ENCODE measurements at places on chromosomes 12 and 14.
A peak's percentile ranks its signal among the peaks of the same experiment; 100 is the strongest.

- no peak for DNase-seq
These were observed 125.3 kb upstream of the NPAS3 start for GRCh38 chr14:32813401-32813800.

GRCh38 chr14:19800282-19801117 is 3.1 kb upstream of the OR4N2 start:
- no peak for DNase-seq

GRCh38 chr14:25953532-25954139 is 644.2 kb downstream of the NOVA1 start:
- no peak for DNase-seq

GRCh38 chr14:87097015-87097414 is 896.0 kb downstream of the GALC start:
- no peak for DNase-seq

- DNase-seq: no peak
These were observed 3.1 kb downstream of the PYGL start for GRCh38 chr14:50941151-50941550.

- DNase-seq: no peak
These were observed 31.7 kb downstream of the FOXN4 start for GRCh38 chr12:109277255-109277898.

DNA sequence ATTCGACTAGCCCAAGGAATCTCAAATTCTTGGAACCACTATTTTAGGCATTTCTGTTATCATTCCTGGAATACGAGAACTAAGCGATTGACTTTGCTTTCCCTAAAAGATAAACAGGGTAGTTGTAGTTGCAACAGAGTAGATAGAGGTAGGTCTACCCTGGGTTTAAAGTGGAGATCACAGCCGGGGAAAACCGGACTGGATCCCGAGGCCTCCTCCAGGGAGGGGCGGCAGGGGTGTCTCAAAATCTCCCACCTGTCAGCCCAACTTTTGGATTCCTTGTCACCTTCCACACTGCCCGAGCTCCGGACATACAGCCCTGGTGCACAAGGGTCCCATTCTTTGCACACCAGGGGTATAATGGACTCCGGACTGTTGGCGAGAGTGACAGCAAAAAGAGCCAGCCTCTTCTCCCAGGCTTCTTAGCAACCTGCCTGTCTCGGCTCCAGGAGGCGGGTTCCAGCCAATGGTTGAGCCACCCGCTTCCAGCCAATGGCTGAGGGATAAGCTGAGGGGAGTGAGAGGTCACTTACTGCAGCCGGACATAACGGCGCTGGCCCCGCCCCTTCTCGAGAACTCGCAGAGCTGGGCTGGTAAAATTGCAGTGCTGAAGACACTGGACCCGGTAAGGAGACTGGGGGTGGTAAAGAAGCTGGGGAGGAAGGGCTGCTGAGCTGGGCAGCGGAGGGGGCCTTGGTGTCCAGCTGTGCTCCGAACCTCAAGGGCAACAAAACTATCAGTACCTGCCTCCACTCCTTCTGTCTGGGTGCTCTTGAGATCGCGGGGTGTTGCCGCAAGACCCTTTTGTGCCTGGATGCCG is at the start of gene SUOX:
SUOX (plus strand) TSS at position 562 of the 820 bp plus-strand sequence. CDS start 4,946 bp downstream, outside the sequence.
- DNase-seq: peak; percentile 95

GRCh38 chr14:41668356-41668755 is 61.7 kb downstream of the LRFN5 start:
- no peak for DNase-seq

DNA sequence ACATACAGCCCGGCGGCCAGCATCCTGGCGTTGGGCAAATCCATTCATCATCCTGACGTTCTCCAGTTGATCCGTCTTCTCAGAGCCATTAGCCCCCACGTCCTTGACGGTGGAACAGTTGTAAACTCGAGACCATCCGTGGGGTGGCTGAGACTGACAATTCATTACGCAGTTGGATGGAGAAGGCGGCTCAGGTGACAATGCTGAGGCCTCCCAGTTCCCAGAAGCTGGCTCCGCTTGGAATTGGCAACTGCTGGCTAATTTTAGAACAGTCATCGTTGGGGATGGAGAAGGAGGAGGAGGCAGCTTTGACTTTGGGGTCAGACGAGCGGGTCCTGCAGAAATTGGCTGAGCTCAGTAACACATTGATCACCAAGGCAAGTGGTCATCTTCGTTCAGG is 186.5 kb downstream of the PHETA1 start:
- no peak for DNase-seq

- no peak for DNase-seq
These were observed 145.1 kb downstream of the PPM1H start for GRCh38 chr12:62789851-62790250.

DNA sequence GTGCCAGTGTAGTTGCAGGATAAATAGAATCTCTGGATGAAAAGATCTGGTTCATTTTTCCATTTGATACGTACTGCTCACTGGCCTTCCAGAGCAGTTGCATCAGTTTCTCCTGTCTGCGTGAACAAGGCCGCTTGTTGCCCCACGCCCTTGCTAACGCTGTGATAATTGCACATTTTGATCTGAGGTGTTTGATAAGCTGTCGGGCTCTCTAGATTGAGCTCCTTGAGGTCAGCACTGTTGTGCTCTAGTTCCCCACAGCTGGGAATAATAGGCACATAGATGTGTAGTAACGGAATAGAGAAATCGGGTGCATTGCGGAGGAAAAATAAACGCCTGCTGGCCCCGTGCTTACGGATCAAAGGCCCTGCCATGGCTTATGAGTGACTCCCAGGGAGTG is 42.8 kb upstream of the TRAF3 start:
- DNase-seq: no peak

GRCh38 chr12:121740847-121741246 is 28.3 kb downstream of the TMEM120B start:
- DNase-seq: no peak

GRCh38 chr12:127174881-127175280 is 1092.1 kb upstream of the TMEM132C start:
- no peak for DNase-seq

DNA sequence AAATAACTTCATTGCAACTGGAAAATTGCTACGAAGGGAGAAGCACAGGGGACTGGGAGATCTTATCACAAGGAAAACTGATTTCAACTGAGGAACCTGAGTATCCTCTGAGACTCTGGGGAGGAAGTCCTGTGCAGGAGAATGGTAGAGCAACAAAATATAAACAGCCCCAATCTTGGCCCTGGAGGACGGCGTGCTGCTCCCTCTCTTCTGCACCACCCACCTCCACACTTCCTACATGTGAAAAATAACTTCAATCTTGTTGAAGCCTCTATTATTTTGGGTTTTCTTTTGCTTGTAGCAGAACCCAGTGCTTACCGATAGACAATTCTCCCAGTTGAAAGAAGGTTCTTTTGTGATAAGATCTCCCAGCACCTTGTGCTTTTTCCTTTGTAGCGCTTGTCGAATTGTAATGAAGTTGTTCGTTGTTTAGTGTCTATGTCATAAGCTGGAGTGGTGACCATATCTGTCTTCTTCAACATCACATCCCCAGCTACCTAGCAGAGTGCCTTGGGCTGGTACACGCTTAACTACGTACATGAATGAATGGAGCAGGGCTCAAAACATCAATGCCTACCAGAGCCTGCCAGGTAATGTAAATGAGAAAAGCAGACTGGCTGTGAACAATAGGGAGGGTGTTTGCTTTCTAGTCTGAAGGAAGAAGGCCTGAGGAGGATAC is 2.8 kb upstream of the CD4 start:
- DNase-seq: no peak

DNA sequence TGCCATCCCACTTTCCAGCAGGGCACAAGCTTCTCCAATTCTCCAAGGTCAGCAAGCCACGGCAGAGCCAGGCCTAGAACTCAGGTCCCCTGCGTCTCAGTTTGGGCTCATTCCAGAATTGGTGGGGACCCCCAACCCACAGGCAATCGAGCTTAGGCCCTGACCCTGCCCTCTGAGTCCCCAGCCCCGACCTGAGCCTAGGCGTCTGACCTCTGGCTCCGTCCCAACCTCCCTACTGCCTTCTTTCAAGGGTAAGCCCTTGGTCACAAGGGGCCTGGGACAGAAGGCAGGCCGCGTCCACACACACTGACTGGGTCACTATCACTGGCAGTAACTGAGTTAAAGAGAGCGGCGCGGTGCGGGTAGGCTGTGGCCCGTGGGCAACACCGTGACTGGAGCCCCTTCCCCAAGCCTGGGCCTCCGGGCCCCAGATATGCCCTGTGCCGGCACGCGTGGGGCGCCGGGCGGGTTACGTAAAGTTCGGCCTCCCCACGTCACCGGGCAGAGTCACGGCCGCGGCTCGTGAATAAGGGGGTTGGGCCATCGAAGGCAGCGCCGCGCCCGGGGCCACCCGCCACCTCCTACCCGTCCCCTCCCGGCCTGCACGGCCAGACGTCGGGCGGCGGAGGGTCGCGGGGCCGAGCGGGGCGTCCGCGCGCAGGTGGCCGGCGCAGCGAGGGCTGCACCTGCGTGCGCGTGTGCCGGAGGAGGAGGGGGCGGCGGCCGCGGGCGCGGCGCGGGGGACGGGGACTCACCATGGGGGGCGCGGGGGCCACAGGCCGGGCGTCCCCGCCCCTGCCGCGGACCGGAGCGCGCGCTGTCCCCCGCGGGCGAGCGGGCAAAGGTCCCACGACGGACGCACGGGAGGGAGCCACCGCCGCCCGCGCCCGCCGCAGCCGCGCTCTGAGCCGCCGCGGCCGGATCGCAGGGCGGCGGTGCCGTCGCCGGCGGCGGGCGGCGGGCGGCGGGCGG is 516 bp downstream of the ANKRD9 start:
- no peak for DNase-seq

DNA sequence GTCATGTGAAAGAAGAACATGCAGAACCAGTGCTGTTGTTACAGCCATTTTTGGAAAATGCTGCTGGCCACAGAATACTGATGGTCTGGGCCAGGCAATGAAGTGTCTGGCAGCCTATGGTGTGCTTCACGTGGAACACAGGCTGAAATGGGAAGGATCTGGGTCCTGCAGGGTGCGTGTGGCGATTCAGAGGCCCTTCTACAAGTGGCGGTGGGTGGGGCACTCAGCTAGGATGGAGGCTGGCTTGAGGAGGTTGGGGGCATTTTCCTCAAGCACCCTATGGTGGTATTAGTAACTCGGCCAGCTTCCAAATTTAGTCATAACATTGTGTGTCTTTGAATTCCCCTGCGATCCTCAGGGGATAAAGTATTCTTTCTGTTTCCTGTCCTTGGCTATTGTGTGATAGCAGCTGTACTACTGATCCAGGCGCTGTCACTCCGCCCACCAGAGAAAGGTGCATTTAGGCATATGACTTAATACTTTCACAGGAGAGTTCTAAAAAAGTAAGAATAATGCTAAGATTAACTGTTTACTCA is 9.2 kb upstream of the RAD52 start:
- DNase-seq: no peak

Measured in right renal pelvis (tissue), 4 donors.